ENCODE measurements at places on chromosomes 12 and 14. TPM values are rescaled to one million over a fixed set of nuclear protein-coding genes. Genes with fewer than 3 reads are reported as not detected.

MIA2 gene
- 14.3 TPM for total RNA-seq

NFE2 gene
- total RNA-seq: 0.72 TPM

TMEM132D gene
- total RNA-seq: not detected

TOMM20L gene
- not detected for total RNA-seq

ZNF385A gene
- total RNA-seq: 10.6 TPM

IFI27 gene
- total RNA-seq: 291 TPM

CRIP2 gene
- total RNA-seq: 63.4 TPM

ARHGAP9 gene
- 13.8 TPM for total RNA-seq

FGF6 gene
- not detected for total RNA-seq

DNA sequence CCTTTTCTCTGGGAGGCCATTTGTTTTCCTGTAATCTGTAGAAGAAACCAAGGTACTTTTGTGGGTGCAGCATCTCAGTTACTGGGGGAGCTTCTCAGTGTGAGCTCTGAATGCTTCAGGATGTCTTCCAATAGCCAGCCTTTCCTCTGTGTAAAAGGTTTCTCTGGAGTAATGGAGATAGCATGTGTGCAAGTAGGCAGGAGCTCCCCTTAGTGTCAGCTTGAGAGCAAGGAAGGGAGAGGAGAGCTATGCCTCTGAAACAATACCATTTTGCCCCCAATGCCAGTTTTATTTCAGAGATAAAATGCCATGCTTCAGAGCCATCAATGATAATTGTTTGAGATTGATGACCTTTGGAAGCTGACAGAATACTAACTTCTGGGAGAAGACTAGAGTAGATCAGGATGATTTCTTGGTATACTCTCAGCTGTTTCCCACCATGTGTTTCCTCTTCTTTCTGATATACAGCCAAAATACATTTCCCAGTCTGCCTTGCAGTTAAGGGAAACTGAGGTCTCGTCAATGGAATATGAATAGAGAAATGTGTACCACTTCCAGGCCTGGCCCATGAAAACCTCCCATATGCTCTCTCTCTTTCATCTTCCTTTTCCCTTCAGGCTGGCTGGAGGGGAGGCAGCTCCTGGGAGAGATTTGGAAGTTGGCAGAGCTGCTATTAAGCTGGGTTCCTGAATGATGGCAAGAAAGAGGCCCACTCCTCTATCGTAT is 125.7 kb downstream of the CRADD start:
- DNase-seq: no peak

GRCh38 chr14:105532735-105533141 is 6.4 kb downstream of the TMEM121 start:
- DNase-seq: no peak

DNA sequence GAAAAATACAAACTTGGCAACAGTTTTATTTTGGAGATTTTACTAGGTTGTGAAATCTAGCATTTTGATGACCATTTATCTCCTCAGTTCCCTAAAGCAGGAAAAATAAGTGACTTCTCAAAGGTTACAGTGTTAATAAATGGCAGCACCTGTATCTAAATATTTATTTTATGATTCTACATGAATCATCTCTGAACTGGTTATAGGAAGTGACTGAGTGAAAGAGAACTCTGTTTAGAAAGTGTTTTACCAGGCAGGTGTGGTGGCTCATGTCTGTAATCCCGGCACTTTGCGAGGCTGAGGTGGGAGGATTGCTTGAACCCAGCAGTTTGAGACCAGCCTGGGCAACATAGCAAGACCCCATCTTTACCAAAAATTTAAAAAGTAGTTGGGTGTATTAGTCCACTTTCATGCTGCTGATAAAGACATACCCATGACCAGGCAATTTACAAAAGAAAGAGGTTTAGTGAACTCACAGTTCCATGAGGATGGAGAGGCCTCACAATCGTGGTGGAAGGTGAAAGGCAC is 26.3 kb downstream of the MIPOL1 start:
- DNase-seq: no peak

- no peak for DNase-seq
These were observed 350.1 kb downstream of the CCDC91 start for GRCh38 chr12:28540324-28540714.

- DNase-seq: no peak
These were observed 181.2 kb downstream of the PELI2 start for GRCh38 chr14:56299306-56299984.

DNA sequence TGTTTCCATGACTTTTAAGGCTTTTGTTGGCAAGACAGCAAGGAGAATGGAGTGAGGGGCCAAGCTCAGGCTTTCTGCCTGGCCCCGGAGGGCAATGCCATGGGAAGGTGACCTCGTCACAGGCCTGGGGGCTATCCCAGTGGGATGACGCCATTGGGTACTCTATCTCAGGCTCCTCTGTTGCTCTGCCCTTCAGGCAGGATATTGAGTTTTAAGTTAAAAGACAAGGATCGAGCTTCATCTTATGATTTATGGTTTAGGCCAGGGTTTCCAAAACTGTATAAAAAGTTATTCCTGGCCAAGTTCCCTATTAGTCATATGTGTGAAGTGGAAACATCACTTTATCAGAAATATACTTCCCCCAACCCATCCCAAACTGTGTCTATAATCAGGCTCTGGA is 127.7 kb downstream of the ZFP36L1 start:
- DNase-seq: no peak

DNA sequence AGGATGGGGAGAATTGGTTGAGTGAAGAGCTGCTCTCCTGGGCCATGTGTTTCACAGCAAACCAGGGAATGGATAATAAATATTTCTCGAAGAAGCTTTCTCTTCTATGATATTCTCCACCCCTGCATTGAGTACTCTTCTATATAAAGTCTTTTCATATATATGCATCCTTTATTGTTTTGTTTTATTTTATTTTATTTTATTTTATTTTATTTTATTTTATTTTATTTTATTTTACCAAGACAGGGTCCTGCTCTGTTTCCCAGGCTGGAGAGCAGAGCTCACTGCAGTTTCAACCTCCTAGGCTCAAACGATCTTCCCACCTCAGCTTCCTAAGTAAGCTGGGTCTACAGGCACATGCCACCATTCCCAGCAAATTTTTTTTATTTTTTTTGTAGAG is 85.8 kb downstream of the SCN8A start:
- no peak for DNase-seq

- no peak for DNase-seq
These were observed 1074.6 kb downstream of the FLRT2 start for GRCh38 chr14:86604561-86604960.

GRCh38 chr12:51841727-51842126 is 6.8 kb downstream of the FIGNL2 start:
- DNase-seq: no peak

DNA sequence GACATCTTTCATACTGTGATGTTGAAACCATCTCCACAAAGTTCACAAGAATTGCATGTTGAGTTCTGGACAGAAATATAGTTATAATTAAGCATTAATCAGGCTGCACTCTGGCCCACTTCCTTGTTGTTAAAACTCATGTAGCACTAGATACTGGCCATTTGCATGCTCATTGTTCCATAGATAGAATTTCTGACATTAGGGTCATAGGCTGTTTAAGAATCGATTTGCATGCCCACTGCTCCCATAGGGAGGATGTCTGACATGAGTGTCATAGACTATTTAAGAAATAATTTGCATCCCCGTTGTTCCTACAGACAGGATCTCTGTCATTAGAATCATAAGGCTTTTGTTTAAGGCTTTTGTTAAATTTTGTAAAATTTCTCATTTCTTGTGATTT is 50.2 kb downstream of the MYF5 start:
- no peak for DNase-seq

GRCh38 chr12:123164710-123165261 is 13.9 kb upstream of the PITPNM2 start:
- DNase-seq: no peak

DNA sequence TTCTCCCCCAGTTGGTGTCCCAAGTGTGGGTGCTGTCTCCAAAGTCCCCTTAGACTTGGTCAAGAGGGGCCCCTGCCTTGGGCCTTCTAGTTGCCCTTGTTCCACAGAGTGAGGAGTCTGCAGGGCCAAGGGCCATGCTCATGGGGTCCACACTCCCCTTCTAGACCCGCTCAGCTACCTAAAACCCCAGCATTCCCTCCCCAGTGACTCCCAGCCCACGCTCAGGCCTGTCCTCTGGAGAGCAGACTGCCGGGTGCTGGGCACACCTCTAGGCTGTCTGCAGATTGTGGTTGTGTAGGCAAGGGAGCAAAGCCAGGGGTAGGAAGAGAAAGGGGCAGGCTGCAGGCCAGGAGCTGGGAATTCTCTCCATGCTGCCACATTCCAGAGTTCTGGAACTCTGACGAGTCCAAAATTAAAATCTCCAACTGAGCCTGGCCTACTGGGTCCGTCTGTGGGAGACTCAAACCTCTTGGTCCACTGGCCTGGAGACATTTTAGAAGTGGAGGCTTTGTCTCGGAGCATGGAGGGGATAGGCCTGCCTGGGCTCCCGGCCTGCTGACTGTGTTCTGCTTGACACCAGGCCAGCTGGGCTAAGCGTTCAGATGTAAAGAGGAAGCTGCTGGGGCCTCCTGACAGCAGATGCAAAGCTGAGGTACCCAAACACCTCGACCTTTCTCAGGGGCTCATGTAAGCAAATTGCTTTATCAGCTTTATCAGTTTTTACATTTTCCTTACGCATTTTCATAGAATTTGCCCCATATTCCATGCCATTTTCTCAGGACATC is 13.7 kb upstream of the KRT5 start:
- no peak for DNase-seq

- no peak for DNase-seq
These were observed 47.0 kb upstream of the PLBD1 start for GRCh38 chr12:14614704-14615121.

- DNase-seq: no peak
These were observed 119.8 kb upstream of the CPM start for GRCh38 chr12:69052613-69053408.

DNA sequence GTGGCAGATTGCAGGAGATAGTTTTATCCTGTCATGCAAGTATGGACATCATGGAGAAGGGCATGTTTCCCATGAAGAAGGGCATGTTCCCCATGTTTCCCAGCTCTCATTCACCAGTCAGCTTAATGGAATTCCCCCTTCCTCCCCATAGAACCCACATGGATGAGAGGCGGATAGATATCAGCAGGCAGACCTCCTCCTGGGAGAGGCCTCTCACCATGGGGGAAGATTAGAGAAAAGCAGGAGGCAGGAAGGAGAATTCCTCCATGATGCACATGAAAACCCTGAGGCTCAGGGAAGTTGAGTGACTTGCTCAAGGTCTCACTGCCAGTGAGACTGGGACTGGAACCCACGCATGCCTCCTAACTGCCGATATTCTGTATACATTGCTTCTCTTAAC is 92.9 kb upstream of the FOXN3 start:
- DNase-seq: no peak

DNA sequence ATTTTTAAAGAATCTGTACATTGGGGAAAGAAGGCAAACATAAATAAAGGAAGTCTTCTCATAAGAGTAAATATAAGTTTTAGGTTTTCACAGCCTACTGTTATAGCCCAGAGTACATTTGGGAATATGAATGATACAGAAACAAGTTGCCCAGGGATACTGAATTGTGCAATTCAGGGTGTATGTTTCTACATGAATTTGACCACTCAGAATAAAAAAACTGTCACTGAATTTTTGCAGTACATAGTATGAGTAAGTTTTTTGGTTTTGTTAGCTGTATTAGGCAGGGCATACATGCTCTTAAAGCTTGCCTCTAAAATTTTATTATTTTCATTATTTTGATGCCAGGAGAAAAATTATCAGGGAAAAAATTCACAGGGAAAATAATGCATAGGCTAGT is 6.6 kb upstream of the PCNX4 start:
- no peak for DNase-seq

DNA sequence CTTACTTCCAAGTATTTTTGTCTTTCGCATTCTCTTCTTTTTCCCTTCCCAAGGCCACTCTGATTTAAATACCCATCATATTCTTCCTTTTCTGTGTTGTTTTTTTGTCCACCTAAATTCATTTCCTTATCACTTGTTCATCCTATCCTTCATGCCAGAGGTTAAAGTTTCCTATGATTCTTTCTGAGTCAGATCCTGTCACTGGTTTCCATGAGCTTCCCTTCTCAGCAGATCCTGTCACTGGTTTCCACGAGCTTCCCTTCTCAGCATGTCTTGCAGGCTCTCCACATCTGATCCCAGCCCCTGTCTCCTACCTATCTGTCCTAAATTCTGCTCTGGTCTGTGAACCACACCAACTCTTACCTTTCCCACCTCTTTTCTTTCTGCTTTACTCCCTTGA is 311.8 kb upstream of the RGS6 start:
- no peak for DNase-seq

GRCh38 chr14:96627386-96627785 is 125.2 kb downstream of the PAPOLA start:
- no peak for DNase-seq

- DNase-seq: no peak
These were observed 42.4 kb downstream of the ERH start for GRCh38 chr14:69355607-69356281.

DNA sequence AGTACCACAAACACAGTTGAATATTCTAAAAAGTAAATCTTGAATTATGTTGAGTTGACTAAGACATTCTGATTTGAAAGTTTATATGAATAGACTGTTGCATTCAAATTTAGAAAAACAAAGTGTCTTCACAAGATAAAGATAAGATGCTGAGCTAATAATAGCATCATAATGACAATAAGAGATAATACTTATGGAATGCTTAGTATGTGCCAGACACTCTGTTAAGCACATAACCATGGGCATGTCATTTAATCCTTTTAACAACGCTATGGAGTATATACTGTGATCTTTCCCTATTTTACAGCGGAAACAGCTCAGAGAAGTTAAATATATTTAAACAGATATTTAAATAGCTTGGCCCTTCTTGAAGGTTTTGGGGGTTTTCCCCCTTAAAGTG is 163.4 kb downstream of the SRGAP1 start:
- DNase-seq: no peak

GRCh38 chr14:30243805-30244204 is 315.2 kb upstream of the G2E3 start:
- no peak for DNase-seq

DNA sequence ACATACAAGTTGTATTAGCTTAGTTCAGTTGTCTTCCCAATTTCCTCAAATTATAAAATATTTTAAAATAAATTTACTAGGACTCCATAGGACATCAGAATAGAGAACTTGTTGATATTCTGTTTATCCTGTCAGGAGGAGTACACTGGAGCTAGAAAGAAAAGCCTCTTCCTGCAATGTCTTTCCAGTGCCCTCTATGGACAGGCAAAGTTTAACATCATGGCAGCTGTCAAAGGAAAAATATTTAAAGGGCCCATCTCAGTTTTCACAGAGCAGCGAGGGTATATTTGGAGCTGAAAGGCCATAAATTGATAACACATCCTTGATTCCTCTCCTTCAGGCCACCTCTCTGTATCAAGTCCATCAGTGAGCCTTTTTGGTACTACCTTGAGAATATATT is 19.0 kb downstream of the DIP2B start:
- no peak for DNase-seq
